ENCODE measurements at places on chromosomes 3 and 15. TPM values are rescaled to one million over a fixed set of nuclear protein-coding genes. Genes with fewer than 3 reads are reported as not detected.

Gene SLC12A1
- total RNA-seq, result not detected

Gene CNTN3
- 8.2 TPM for total RNA-seq

GRCh38 chr3:124883766-124884473, 3.2 kb downstream of the ITGB5 start:
- H3K27me3 ChIP-seq, result no peaks in the 10 kb centered on the region
- H3K27ac ChIP-seq, result no peak overlapping the region
- H3K36me3 ChIP-seq, result no peaks in the 10 kb centered on the region
- H3K4me3 ChIP-seq, result no peak overlapping the region
- H3K4me1 ChIP-seq, result peaks cover 6% of the 10 kb centered on the region

DNA sequence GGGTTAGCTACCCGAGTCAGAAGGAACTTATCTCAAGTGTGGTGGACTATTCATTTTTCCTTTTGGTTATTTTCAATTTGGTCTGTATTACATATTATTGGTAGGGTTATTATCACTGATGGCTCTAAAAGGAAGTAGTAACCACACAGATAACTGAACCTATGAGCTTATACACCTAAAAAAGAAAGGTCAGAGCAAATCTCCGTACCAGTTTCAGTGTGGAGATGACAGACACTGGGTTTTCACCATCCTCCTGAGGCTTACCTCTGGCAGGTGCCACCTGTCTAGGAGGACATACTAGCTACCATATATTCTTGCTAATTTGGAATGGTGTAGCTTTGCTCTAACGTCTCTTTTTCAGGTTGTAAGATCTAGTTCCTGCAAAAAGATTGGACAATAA, 10.2 kb downstream of the GAP43 start:
- H3K4me1 ChIP-seq, result no peaks in the 10 kb centered on the region
- no peak for DNase-seq
- no peak overlapping the region for H3K27ac ChIP-seq
- H3K4me3 ChIP-seq, result no peak overlapping the region

DNA sequence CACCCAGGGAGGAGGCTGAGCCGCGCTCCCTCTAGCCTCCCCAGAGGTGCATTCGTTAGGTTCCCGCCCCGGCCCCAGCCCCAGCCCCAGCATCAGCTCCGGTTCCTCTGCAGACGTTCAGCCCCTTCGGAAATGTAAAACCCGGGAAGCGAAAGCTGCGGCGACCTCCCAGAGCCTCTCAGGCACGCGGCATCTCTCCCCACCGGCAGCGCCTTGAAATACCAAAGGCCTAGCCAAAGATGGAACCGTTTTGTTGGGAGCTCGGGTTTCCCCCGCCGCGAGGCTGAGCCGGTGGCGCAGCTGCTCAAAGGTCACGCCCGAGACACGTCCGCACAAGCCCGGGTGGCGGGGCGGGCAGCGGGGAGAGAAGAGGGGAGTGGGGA, 77.8 kb upstream of the HES1 start:
- no peaks in the 10 kb centered on the region for H3K27me3 ChIP-seq
- no peaks in the 10 kb centered on the region for H3K36me3 ChIP-seq
- no peak overlapping the region for H3K27ac ChIP-seq

DNA sequence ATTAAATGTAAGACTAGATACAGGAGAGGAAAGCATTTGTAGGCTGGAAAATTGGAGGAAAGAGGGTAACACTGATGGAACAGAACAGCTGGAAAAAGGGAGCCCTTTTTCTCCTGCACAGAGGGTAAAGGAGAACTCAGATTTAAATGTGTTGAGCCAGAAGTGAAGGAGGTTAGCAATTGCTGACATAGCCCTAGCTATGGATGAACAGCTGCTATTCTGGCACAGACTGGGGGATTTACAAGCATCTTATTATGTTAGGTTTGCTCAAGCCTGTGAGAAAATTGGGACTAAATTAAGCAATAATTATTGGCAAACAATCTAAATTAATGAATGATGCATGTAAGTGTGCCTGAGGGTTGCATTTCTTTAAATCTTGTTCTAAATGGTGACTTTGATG, 40.6 kb upstream of the PRR20G start:
- no peaks in the 10 kb centered on the region for H3K36me3 ChIP-seq
- no peaks in the 10 kb centered on the region for H3K27me3 ChIP-seq
- DNase-seq, result no peak
- H3K27ac ChIP-seq, result no peak overlapping the region
- H3K4me1 ChIP-seq, result no peaks in the 10 kb centered on the region

All from prostate gland (tissue), 2 donors.